ENCODE measurements at places on chromosomes 4 and X. TPM values are rescaled to one million over a fixed set of nuclear protein-coding genes. Genes with fewer than 3 reads are reported as not detected.

DNA sequence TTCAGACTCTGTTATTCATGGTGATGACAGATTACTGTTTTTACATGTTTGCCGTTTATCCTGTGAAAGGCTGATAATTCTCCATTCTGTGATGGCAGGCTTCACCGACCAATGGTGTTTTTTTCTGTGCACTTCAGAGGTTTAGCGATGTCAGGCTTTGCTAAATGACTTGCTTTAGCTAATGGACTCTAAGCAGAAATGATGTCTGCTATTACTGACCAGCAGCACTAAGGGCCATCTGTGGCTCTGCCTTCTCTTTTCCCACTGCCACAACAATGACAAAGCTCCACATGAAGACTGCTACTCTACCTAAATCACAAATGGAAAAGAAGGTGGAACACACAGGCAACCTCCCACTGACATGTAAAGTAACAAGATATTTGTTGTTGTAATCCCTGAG, 68.4 kb upstream of the ALB start:
- DNase-seq = no peak
- H3K4me1 ChIP-seq = no peaks in the 10 kb centered on the region

GRCh38 chr4:105060628-105061027, 86.0 kb upstream of the TET2 start:
- H3K27me3 ChIP-seq = no peaks in the 10 kb centered on the region
- H3K27ac ChIP-seq = peak overlapping the region; percentile 89
- H3K4me3 ChIP-seq = peak overlapping the region; percentile 39
- peaks cover 46% of the 10 kb centered on the region for H3K4me1 ChIP-seq
- peak; percentile 68 for DNase-seq
- H3K36me3 ChIP-seq = no peaks in the 10 kb centered on the region

GRCh38 chrX:121216641-121217374, 169.4 kb downstream of the GLUD2 start:
- no peak for DNase-seq
- no peak overlapping the region for H3K4me3 ChIP-seq
- H3K4me1 ChIP-seq = no peaks in the 10 kb centered on the region
- H3K36me3 ChIP-seq = no peaks in the 10 kb centered on the region

- no peaks in the 10 kb centered on the region for H3K36me3 ChIP-seq
- H3K4me3 ChIP-seq = no peak overlapping the region
- no peak overlapping the region for H3K27ac ChIP-seq
- H3K27me3 ChIP-seq = no peaks in the 10 kb centered on the region
- H3K4me1 ChIP-seq = no peaks in the 10 kb centered on the region
These were observed 251.7 kb upstream of the GNPDA2 start for GRCh38 chr4:44978020-44978419.

GRCh38 chr4:16085822-16086221, 2.0 kb upstream of the PROM1 start:
- H3K27ac ChIP-seq = no peak overlapping the region
- DNase-seq = no peak
- H3K36me3 ChIP-seq = no peaks in the 10 kb centered on the region
- H3K4me3 ChIP-seq = no peak overlapping the region
- no peaks in the 10 kb centered on the region for H3K4me1 ChIP-seq

GRCh38 chr4:183347566-183347965, 25.3 kb upstream of the CLDN24 start:
- no peaks in the 10 kb centered on the region for H3K27me3 ChIP-seq
- no peak overlapping the region for H3K27ac ChIP-seq
- no peaks in the 10 kb centered on the region for H3K36me3 ChIP-seq

GRCh38 chr4:144580430-144580829, 65.5 kb upstream of the HHIP start:
- H3K4me1 ChIP-seq = peaks cover 64% of the 10 kb centered on the region
- no peak overlapping the region for H3K4me3 ChIP-seq
- H3K27me3 ChIP-seq = no peaks in the 10 kb centered on the region
- H3K36me3 ChIP-seq = no peaks in the 10 kb centered on the region
- peak; percentile 58 for DNase-seq
- H3K27ac ChIP-seq = peak overlapping the region; percentile 54

GRCh38 chr4:48212165-48212564, 57.5 kb downstream of the TEC start:
- no peaks in the 10 kb centered on the region for H3K36me3 ChIP-seq
- DNase-seq = no peak
- H3K27ac ChIP-seq = no peak overlapping the region
- H3K4me1 ChIP-seq = no peaks in the 10 kb centered on the region

- H3K4me3 ChIP-seq = no peak overlapping the region
- H3K36me3 ChIP-seq = no peaks in the 10 kb centered on the region
- peak; percentile 69 for DNase-seq
These were observed 79.3 kb upstream of the DYNLT3 start for GRCh38 chrX:37926700-37927099.

- H3K36me3 ChIP-seq = no peaks in the 10 kb centered on the region
- peak; percentile 71 for DNase-seq
- H3K27ac ChIP-seq = peak overlapping the region; percentile 93
- peak overlapping the region; percentile 97 for H3K4me3 ChIP-seq
These were observed 1.9 kb upstream of the PPP3CA start for GRCh38 chr4:101348995-101349800.

- H3K4me3 ChIP-seq = no peak overlapping the region
- H3K27me3 ChIP-seq = no peaks in the 10 kb centered on the region
- DNase-seq = no peak
- H3K27ac ChIP-seq = no peak overlapping the region
- H3K36me3 ChIP-seq = peaks cover 12% of the 10 kb centered on the region
- no peaks in the 10 kb centered on the region for H3K4me1 ChIP-seq
These were observed 47.4 kb upstream of the MND1 start for GRCh38 chr4:153297116-153297515.

GRCh38 chr4:39348371-39349315, 17.5 kb downstream of the RFC1 start:
- DNase-seq = peak; percentile 32
- H3K4me1 ChIP-seq = peaks cover 7% of the 10 kb centered on the region
- H3K36me3 ChIP-seq = peaks cover 18% of the 10 kb centered on the region

GRCh38 chr4:173332021-173332487, 2.1 kb downstream of the HMGB2 start:
- peak overlapping the region; percentile 91 for H3K4me3 ChIP-seq
- no peak for DNase-seq
- no peak overlapping the region for H3K27ac ChIP-seq
- H3K27me3 ChIP-seq = no peaks in the 10 kb centered on the region
- H3K4me1 ChIP-seq = peaks cover 22% of the 10 kb centered on the region
- H3K36me3 ChIP-seq = peaks cover 29% of the 10 kb centered on the region

DNA sequence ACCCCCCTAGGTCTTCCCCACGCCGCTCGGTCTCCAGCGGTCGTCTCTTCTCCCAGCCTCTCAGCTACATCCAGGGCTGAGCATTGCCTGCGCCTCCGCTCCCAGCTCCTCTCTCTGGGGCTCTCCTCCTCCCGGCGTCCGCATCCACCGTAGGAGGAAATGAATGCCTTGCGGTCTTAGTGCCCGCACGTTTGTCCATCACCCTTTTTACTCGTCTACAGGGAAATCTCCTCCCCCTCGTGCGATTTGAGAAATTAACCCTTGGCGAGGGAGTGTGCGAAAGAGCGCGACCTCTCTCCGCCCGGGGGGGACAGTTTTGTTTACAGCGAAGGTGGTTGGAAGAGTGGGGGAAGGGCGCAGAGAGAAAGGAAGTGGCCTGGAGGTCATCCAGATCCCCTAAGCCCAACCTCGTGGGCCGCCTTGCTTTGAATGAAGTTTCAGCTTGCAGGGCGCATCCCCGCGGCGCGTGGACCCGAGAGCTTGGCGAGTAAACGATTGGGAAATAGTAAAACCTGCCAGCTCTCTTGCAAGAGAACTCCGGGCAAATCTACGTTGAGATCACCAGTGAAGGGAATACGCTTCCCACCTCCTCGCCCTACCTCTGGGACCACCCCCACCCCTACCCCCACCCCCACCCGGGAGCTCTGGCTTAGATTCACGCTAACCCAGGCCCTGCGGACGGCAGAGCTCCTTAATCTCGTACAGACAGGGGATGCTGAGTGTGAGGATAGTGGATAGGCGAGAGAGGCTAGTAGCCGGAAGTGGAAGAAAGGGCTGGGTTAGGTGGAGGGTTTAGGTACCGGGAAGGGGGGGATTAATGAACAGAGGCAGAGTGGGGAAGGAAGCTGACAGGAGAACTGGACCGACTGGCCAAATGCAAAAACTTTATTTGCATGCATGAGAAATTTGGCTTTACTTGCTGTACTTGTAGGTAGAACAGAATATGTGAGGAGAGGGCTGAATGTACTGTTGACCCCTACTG, at the start of gene ELOVL6:
ELOVL6 (minus strand) TSS at position 181 of the 982 bp plus-strand sequence. CDS start 280 bp downstream, outside the sequence.
- no peaks in the 10 kb centered on the region for H3K36me3 ChIP-seq
- peak within 1 kb of the TSS; percentile 82 for H3K4me3 ChIP-seq
- H3K27ac ChIP-seq = no peak within 1 kb of the TSS
- no peaks in the 10 kb centered on the region for H3K27me3 ChIP-seq

DNA sequence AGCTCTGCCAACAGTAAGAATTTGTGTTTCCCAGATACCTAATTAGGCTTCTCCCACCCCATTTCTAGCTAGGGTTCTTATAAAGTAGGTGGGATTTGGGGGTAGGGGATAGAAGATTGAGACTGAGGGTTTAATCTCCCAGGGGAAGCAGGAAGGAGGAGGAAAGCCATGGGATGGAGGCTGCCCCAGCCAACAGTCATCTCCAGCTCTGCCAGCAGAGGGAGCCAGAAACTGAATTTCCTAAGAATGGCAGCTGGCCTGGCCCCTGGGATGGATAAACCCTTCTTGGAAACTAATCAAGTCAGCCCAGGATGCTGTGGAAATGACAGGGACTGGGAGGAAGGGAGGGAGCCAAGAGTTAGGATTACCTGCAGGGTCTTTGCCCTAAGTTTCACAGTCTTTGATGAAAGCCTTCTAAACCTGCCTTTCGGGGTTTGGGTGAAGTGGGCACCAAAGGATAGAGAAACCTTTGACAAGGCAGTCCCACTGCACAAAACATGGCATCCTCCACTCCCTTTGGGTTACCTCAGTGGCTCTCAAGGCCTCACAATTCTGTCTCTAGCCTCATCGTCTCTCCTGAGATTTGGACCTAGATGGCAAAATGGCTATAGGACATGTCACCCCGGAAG, 6.7 kb upstream of the ERCC6L start:
- no peaks in the 10 kb centered on the region for H3K36me3 ChIP-seq
- no peak overlapping the region for H3K27ac ChIP-seq
- DNase-seq = peak; percentile 78
- no peak overlapping the region for H3K4me3 ChIP-seq
- peaks cover 8% of the 10 kb centered on the region for H3K4me1 ChIP-seq

- H3K36me3 ChIP-seq = peaks cover 7% of the 10 kb centered on the region
- H3K4me3 ChIP-seq = peak within 1 kb of the TSS; percentile 77
- H3K4me1 ChIP-seq = peaks cover 17% of the 10 kb centered on the region
- peak; percentile 75 for DNase-seq
- no peaks in the 10 kb centered on the region for H3K27me3 ChIP-seq
These were observed at the start of gene HUWE1 for GRCh38 chrX:53686151-53686885. Gene HUWE1, minus strand, starts transcription at chrX:53686719. Its CDS starts 32,612 bp downstream, at chrX:53654107.

- peak; percentile 72 for DNase-seq
- H3K27ac ChIP-seq = no peak overlapping the region
- peaks cover 14% of the 10 kb centered on the region for H3K4me1 ChIP-seq
These were observed 82.0 kb downstream of the USP46 start for GRCh38 chr4:52576961-52577623.

DNA sequence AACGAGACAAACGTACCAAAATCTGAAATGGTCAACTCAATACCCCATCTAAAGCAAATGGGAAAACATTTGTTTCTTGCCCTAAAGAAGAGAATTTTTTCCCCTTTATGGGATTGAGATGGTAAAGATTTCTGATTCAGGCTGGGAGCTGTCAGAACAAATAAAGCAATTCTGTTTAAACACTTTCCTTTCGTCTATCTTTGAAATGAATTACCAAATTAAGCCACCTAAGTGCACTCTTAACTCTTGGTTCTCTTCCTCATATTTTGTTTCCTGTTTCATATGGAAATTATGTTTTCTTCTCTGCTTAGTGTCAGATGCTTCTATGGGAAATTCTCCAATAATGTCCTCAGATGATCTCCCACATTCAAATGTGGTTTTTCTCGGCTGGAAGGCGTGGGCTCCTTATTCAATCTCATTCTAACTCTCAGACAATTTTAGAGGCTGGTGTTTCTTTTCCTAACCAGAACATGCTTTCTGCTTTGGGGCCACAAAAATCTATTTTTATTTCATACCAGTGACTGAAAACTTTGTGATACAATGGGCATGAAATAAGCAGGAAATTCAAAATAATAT, 50.3 kb upstream of the HPF1 start:
- no peak overlapping the region for H3K4me3 ChIP-seq
- no peak overlapping the region for H3K27ac ChIP-seq
- H3K4me1 ChIP-seq = no peaks in the 10 kb centered on the region
- no peaks in the 10 kb centered on the region for H3K36me3 ChIP-seq
- no peak for DNase-seq
- no peaks in the 10 kb centered on the region for H3K27me3 ChIP-seq

GRCh38 chrX:136204571-136204970, 46.6 kb downstream of the MAP7D3 start:
- H3K4me1 ChIP-seq = peaks cover 35% of the 10 kb centered on the region
- peak; percentile 83 for DNase-seq
- H3K27me3 ChIP-seq = no peaks in the 10 kb centered on the region
- H3K36me3 ChIP-seq = no peaks in the 10 kb centered on the region

DNA sequence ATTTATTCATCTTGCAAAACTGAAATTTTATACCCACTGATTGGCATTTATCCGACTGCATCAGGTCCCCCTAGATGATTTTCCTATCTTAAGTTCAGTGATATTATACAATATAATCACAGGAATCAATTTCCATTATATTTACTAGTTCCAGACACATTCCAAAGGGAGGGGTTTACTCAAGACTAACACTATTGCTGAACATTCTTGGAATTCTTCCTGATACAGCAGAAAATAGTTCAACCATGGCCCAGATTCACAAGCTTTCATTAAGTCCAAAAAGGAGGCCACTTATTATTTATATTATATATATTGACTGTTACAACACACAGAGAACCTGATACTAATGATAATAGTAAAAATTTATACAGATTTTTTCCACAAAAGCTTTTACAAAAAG, 2353.6 kb downstream of the PCDH7 start:
- no peak overlapping the region for H3K27ac ChIP-seq
- H3K4me1 ChIP-seq = no peaks in the 10 kb centered on the region
- H3K36me3 ChIP-seq = no peaks in the 10 kb centered on the region
- no peaks in the 10 kb centered on the region for H3K27me3 ChIP-seq
- no peak overlapping the region for H3K4me3 ChIP-seq

Gene ADH1B
- not detected for total RNA-seq

Gene DCAF8L2
- not detected for total RNA-seq

Gene SOWAHD
- 2.3 TPM for total RNA-seq

Gene TMPRSS11D
- total RNA-seq = not detected

Gene MAGEA12
- total RNA-seq = 0.23 TPM

Gene CYBB
- 0.46 TPM for total RNA-seq

Gene ITIH6
- total RNA-seq = not detected

Gene SPARCL1
- total RNA-seq = not detected

Gene CXCL10
- 0.81 TPM for total RNA-seq

Gene TMEM35A
- not detected for total RNA-seq

Gene PPARGC1A
- not detected for total RNA-seq

Gene SH3D19
- 31.1 TPM for total RNA-seq

Gene PCYT1B
- total RNA-seq = not detected

Gene TLR6
- 1.2 TPM for total RNA-seq

Gene MUC7
- not detected for total RNA-seq

Gene MAGEA2
- not detected for total RNA-seq

Data from PC-3 (cell line).